ENCODE measurements at places on chromosomes 6 and 20.

GRCh38 chr20:18224968-18225568 is 63.3 kb upstream of the ZNF133 start:
- no peak for DNase-seq

DNA sequence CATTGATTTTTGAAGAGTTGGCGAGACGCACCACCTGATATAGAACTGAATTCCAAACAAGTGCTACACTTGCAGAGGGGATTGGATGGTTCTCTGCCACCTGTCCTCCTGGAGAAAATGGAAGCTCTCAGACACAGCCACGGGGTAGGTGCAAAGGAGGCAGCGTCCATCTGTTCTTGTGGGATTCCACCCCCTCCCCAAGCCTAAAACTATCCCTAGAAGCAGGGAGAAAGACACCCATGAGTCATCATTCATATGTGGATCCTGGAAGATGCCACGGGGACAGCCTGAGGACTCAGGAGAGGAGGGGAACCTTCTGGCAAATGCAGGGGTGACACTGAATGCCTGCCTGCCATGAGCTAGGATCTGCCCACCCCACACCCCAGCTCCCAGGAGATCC is 171.3 kb upstream of the CST7 start:
- no peak for DNase-seq

DNA sequence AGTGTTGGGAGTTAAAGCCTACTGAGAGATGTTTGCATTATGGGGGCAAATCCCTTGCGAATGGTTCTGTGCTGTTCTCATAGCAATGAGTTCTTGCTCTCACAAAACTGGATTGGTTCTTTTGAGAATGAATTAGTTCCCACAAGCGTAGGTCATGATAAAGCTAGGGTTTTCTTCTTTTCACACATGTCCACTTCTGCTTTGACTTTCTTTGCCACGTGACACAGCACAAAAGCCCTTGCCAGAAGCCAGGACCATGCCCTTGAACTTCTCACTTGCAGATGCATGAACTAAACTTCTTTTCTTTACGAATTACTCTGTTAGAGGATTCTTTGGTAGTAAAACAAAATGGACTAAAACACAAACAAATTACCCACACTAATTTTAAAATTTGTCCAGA is 922.8 kb downstream of the EPHA7 start:
- DNase-seq = no peak

GRCh38 chr6:44932651-44933091 is 395.5 kb upstream of the RUNX2 start:
- no peak for DNase-seq

DNA sequence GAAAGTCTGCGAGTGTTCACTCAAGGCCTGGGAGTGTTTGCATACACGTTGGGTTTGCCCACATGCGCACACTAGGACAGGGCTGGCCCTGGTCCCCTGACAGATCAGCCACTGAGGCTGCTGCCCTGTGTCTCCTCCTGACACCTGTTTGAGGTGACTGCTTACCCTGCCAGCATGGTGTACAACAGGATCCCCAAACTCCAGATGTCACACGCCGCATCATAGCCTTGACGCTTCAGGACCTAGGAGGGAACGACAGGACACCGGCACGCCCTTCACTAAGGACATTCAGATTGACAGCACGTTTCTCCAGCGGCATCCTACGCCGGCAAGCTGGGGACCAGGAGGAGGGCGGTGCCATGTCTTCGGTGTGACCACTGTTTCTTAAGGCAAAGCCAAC is 37.0 kb upstream of the MPC1 start:
- no peak for DNase-seq

DNA sequence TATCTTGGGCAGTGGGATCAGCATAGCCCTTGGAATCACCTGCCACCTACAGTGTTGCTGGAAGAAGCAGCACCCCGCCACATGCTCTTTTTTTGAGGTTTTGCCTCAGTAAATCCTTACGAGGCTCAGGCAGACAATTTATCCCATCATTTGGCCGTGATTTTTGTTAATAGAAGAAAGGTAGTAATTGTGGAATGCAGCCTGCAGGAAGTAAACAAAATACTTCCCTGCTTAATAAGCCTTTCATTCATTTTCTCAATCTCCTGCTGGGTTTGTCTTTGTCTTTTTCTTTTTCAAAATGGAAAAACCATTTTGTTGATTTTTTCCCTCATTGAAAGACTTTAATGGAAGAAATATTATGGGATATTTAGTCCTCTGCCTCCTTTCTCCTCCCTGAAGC is 93.7 kb upstream of the CD83 start:
- DNase-seq = no peak

GRCh38 chr6:149194820-149195558 is 122.5 kb upstream of the TAB2 start:
- DNase-seq = no peak

DNA sequence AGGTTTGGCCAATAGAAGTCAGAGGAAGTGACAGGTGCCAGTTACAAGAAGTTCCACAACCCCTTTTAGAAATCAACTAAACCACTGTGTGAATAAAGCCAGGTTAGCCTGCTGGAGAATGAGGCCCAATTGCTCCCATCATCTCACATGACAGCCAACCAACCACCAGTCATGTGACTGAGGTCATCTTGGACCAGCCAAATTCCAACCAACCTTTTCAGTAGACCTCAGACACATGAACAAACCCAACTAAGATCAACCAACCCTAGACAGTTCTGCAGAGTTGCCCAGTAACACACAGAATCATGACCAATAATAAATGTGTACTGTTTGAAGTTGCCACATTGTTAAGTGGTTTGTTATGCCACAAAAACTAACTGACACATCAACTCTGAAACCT is 44.6 kb upstream of the GGTLC1 start:
- no peak for DNase-seq

GRCh38 chr20:64228751-64229506 is 26.6 kb upstream of the PCMTD2 start:
- DNase-seq = no peak

DNA sequence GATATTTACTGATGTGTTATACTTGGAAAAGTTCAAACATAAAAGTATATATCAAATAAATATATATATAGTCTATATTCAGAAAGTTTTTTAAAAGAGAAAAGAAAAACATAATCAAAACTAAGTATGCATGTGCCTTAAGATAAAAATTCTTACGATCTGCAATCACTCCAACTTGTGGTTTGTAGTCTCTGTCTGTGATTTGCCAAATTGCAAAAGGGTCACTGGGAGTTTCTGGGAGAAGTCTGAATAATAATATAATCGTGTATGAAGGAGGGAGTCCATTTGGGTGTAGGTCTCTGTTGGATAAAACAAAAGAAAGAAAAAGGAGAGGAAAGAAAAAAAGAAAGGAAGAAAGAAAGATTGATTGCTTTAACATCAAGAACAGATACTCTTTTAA is 92.4 kb downstream of the COL12A1 start:
- DNase-seq = no peak

DNA sequence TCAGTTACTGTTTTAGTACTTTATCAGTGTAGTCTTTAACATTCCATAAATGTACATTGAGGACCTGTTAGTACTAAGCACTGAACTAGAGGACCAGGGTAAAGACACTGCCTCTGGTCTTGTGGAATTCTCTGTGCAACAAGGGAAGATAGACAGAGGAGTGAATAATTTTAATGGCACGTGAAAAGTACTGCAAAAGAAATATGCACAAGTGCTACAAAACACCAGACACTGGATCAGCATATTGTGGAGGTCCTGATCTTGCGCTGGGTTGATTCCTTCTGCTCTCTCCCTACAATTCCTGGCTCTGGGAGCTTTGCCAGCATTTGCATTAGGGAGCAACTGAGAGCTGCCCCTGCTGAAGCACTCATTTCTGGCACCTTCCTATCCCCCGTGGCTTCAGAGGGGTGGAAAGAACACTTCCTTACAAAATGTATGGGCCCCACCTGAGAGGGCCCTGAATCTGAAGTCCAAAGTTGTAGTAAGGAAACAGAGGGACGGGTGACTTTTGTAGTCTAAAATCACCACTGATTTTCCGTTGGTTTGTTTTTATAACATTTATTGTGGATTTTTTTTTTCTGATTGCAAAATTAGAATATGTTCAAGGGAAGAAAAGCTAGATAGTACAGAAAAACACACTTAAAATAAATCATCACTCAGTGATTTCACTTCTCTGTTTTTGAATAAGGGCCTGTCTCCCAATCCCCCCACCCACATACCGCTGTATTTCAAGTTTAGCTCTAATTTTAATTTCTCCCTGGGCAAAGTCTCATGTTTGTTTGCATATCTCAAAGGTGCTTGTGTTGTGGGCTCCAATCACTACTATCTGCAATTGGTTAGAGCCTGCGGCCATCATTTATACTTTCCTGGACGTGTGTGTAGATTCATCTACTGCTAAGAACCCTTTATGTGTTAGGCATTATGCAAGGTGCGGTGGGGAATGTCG is 4.9 kb downstream of the PKIG start:
- no peak for DNase-seq

DNA sequence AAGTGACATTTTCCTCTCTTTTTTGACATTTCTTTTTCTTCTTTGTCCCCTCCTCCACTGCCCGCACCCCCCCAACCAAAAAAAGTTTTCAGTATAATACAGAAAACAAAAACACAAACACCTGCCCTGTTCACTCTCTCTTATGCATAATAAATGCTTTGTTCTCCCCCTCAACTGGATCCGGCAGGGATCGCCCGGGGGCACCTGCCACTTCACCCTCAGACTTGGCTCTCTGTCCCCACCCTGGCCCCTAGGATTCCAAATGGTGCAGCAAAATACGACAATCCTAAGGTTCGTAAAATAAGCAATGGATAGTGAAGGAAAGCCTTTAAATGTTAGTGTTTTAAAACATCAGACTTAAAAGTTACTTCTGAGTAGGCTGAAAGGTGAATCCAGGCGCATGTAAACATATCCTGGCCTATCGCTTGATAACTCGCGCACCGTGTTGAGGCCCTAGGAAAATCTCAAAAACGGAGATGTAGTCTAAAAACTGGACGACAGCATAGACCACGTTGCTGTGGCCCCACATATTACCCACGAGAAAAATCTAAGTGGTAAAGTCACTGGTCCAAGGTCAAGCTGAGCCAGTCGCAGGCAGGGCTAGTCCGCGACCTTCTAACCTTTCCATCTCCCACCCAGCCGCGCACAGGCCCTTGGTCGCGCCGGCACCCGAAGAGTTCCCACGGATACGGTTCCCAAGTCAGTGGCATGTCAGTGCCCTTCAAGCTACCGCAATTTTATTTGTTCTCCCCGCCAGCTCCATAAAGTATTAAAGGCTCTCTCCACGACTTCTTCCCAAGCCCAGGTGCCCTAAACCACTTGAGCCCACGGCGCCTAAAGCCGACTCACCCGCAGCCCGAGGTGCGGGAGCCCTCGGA is 130.8 kb downstream of the OGFRL1 start:
- no peak for DNase-seq

GRCh38 chr6:3748208-3749066 is 3.1 kb downstream of the PXDC1 start:
- no peak for DNase-seq

DNA sequence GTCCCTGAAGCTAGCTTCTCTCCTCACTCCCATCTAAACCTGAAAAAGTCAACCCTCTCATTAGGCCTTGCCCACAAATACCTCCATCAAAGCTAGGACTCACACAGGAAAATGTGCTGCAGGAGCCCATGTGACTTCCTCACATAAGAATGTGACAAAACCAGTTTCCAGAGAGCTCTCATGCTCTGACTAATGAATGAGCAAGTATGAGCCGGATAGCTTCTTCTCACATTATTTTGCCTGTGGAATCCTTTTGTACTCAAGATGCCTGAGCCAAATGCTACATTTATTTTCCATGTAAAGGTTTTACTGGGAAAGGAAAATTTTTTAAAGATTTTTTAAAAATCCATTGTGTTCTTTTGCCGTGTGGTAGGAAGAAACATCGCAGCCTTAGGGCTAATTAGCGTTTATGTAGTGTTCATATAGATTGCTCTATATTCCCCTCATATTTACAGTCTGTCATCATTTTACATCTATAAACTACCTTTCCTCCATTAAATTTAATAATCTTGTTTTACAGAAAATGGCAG is 68.6 kb upstream of the CCN6 start:
- peak; percentile 62 for DNase-seq
